ENCODE measurements at places on chromosomes 4 and X.

- no peak for DNase-seq
Observed at GRCh38 chr4:112504807-112505206, 11.2 kb downstream of the NEUROG2 start.

- DNase-seq = no peak
Observed at GRCh38 chrX:71147496-71148277, 3.0 kb downstream of the NLGN3 start.

- DNase-seq = no peak
Observed at GRCh38 chr4:83114576-83114975, at the start of gene PLAC8. Gene PLAC8 (minus strand): TSS chr4:83114729. CDS start chr4:83107921, 6,808 bp downstream.

DNA sequence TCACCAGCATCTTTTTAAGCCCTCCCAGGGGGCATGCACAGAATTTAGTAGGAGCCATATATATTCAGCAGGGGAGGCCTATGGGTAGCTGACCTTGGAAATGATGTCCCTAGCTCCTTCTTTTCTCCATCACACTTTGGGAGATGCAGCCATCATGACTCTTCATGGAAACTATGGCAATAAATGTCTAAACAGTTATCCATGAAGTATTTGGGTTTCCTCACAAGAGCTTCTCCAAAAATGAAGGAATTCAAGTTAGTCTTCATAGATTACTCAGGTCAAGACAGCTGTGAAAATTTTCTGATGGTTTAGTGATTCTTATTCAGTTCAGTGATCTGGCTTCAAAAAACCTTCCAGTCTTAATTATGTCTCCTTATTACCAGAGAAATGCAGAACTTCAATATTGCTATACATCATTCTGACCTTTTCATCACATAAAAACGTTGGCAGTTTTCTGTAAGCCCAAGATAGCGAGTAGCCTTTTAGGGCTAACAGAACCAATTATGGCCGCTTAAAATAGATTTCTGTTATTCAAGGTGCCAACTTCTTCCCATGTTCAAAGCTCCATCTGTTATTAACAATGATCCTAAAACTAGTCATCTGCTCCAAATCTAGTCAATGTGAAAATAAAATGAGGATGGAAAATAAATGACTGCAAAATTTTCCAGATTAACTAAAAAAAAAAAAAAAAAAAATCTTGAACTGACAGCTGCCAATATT is 52.5 kb downstream of the TMEM156 start:
- no peak for DNase-seq

GRCh38 chrX:31092970-31093638 is 21.3 kb upstream of the FTHL17 start:
- DNase-seq = no peak

GRCh38 chr4:7756561-7757355 is 182.9 kb downstream of the AFAP1 start:
- DNase-seq = no peak

GRCh38 chrX:50941638-50942037 is 31.1 kb downstream of the BMP15 start:
- no peak for DNase-seq
